ENCODE measurements at places on chromosomes 3 and 15. TPM values are rescaled to one million over a fixed set of nuclear protein-coding genes. Genes with fewer than 3 reads are reported as not detected.

Gene RGMA
- polyA plus RNA-seq = 9.5 TPM

Gene EAF2
- polyA plus RNA-seq = 7.7 TPM

Gene MYO5C
- polyA plus RNA-seq = 24.6 TPM

Gene MRPS25
- polyA plus RNA-seq = 50.4 TPM

Gene GREM1
- 0.26 TPM for polyA plus RNA-seq

Gene ADGRG7
- not detected for polyA plus RNA-seq

Gene ADPRH
- 3.2 TPM for polyA plus RNA-seq

Gene DCP1A
- 31.9 TPM for polyA plus RNA-seq

Gene CHRFAM7A
- polyA plus RNA-seq = 2.8 TPM

Gene UNC13C
- 8.5 TPM for polyA plus RNA-seq

Gene RARB
- 43.7 TPM for polyA plus RNA-seq

Gene CCR3
- polyA plus RNA-seq = 0.27 TPM

Gene NKIRAS1
- polyA plus RNA-seq = 16.9 TPM

Gene C3orf49
- 0.56 TPM for polyA plus RNA-seq

Measured in left renal pelvis (tissue), 4 donors.